ENCODE measurements at places on chromosomes 3 and 15. TPM values are rescaled to one million over a fixed set of nuclear protein-coding genes. Genes with fewer than 3 reads are reported as not detected.

The ANO10 gene
- total RNA-seq = 30.1 TPM

The LRRC34 gene
- total RNA-seq = 6.6 TPM

The IQCF5 gene
- not detected for total RNA-seq

The FSD2 gene
- not detected for total RNA-seq

The LMCD1 gene
- total RNA-seq = 26.1 TPM

The ALG1L2 gene
- total RNA-seq = 3.5 TPM

The MANF gene
- total RNA-seq = 131 TPM

The GOLGA8S gene
- 0.81 TPM for total RNA-seq

The GOLGA6L9 gene
- 13.3 TPM for total RNA-seq

The CORO2B gene
- total RNA-seq = 2.0 TPM

The EFCAB12 gene
- 6.8 TPM for total RNA-seq

The C3orf38 gene
- 30.7 TPM for total RNA-seq

The SPCS1 gene
- total RNA-seq = 89.6 TPM

The CAV3 gene
- not detected for total RNA-seq

The SRPRB gene
- total RNA-seq = 38.2 TPM

The DCLK3 gene
- 0.12 TPM for total RNA-seq

The RHOV gene
- 4.4 TPM for total RNA-seq

The CCDC9B gene
- total RNA-seq = 0.11 TPM

Data from progenitor cell of endocrine pancreas (in vitro differentiated cells).